ENCODE measurements at places on chromosomes 4 and X. TPM values are rescaled to one million over a fixed set of nuclear protein-coding genes. Genes with fewer than 3 reads are reported as not detected.

PLXNB3 gene
- 5.0 TPM for total RNA-seq

CYSLTR1 gene
- not detected for total RNA-seq

CENPI gene
- total RNA-seq, result 12.8 TPM

QDPR gene
- total RNA-seq, result 48.5 TPM

SMIM10L2A gene
- 0.19 TPM for total RNA-seq
